Breast epithelium (tissue), 4 donors: ENCODE measurements at places on chromosomes 4 and X.

GRCh38 chr4:7186031-7186430 lies 6.3 kb upstream of the SORCS2 start:
- DNase-seq, result no peak
- no peaks in the 10 kb centered on the region for H3K36me3 ChIP-seq
- no peaks in the 10 kb centered on the region for H3K27me3 ChIP-seq
- H3K4me1 ChIP-seq, result no peaks in the 10 kb centered on the region

DNA sequence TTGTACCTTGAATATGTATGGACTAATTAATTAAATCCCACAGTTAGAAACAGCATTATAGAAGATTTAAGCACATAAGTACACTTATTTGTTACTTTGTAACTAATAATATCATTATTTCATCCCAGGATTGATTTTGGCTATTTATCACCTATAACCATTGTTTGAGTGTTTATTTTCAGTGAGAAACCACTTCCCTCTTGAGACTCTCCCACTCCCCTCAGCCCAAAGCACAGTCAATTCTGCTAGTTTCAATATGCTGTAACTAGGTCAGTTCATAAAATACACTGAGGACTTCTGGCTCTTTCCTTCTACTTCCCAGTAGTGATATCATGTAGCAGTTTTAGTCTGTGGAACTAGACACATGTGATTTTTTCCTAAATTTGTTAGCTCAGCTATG lies 16.3 kb downstream of the OFD1 start:
- H3K36me3 ChIP-seq, result no peaks in the 10 kb centered on the region
- no peaks in the 10 kb centered on the region for H3K27me3 ChIP-seq
- no peak overlapping the region for H3K4me3 ChIP-seq
- H3K4me1 ChIP-seq, result no peaks in the 10 kb centered on the region
- H3K27ac ChIP-seq, result no peak overlapping the region

- H3K4me3 ChIP-seq, result no peak overlapping the region
- no peak overlapping the region for H3K27ac ChIP-seq
- no peak for DNase-seq
- no peaks in the 10 kb centered on the region for H3K36me3 ChIP-seq
- no peaks in the 10 kb centered on the region for H3K4me1 ChIP-seq
These were observed 389.4 kb downstream of the PABPC4L start for GRCh38 chr4:133812236-133812635.

DNA sequence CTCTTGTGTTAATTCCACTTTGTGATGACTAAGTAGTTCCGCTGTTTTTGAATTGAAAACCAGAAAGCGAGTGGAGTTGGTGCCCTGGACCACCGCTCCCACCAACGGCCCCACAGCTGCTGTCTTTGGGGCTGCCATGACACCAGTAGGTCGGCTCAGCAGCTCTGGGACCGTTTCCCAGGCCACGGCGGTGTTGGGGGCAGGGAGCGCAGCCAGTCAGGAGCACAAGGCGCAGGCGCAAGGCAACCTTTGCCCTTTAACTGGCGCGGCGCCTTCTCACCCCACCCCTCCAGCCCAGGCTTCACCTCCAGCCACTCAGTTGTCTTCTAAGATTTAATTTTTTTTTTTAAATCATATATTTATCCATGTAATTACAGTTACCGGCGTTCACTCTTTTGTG lies at the start of gene GK2:
GK2 (minus strand) TSS at position 166 of the 400 bp plus-strand sequence; CDS start at position 138, 28 bp downstream.
- H3K27me3 ChIP-seq, result no peaks in the 10 kb centered on the region
- H3K36me3 ChIP-seq, result no peaks in the 10 kb centered on the region
- H3K4me1 ChIP-seq, result no peaks in the 10 kb centered on the region
- no peak within 1 kb of the TSS for H3K27ac ChIP-seq
- no peak for DNase-seq
